ENCODE measurements at places on chromosomes 3 and 15.

DNA sequence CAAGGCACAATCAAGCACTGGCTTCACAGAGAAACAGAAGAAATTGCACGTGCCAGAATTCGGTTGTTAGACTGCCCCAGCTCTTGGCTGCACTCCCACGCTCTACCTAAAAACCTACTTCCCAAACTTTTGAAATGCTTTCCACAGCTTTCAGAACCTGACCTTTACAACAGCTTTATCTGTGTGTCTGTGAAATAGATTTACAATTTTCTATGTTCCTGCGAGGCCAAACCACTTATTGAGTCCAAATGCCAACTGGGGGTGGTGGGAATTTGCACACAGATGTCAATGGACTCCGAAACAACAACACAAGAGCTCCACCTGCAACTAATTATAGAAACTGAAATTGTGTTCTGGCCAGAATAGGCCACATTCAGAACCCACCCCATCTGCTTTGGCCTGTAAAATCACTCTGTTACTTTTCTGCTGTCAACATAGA, 44.6 kb downstream of the ERC2 start:
- no peak for DNase-seq

- peak; percentile 65 for DNase-seq
Observed at GRCh38 chr15:60124460-60125070, 120.5 kb downstream of the FOXB1 start.

GRCh38 chr3:14425581-14426304, 23.3 kb downstream of the SLC6A6 start:
- DNase-seq, result peak; percentile 49

DNA sequence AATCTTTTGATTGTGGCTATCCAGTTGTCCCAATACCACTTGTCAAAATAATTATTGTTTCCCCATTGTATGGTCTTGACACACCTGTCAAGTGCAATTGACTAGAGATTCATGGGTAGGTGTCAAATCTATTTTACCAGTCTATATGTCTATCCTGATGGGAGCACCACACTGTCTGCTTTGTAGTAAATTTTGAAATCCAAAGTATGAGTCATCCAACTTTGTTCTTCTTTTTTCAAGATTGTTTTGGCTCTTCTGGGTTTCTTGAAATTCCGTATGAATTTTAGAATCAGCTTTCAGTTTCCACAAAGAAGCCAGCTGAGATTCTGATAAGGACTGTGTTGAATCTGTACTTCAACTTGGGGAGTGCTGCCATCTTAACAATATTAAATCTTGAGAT, 71.9 kb downstream of the CSNK1G1 start:
- DNase-seq, result no peak

- DNase-seq, result no peak
Observed at GRCh38 chr3:15521573-15521965, at the start of gene COLQ. Gene COLQ, minus strand, starts transcription at chr3:15521706. Its CDS starts 81 bp downstream, at chr3:15521625.

DNA sequence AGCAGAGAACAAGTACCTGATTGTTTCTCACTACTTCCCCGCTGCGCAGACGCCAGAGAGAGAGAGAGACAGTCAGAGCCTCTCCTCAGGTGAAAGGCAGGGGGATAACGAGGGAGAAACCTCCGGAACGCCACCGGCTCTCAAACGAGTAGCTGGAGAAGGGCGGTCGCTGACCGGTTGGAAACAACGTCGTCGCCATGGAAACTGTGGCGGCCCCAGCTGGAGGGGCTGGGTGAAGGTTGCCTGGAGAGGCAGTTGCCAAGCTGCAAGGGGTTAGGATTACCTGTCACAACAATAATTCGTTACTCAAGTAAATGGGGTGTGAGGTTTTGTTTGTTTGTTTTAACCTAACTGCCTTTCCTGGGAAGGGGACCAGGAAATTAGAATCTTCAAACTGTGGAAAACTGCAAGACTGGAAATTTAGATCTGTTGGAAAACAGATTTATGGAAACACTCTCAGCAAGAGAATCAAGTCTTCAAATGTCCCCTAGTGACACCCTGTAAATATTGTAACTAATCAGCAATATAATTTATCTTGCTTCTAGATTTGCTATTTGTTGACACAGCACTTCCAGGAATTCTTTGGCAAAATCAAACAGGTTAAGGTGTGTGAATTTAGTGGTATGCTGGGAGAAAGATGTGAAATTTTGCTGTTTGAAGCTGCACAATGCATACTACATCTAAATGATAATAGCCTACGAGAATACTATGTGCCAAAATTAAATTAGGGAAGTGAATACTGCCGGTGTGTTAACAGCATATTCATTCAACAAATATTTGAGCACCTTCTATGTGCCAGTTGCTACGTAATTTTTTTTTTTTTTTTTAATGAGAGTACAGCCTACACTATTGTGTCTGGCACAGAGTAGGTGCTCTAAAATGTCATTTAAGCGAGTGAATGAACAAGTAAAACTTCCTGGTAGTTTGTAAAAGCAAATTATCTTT, at the start of gene DNAH12:
DNAH12 (minus strand) TSS at position 164 of the 945 bp plus-strand sequence. CDS start 1,474 bp downstream, outside the sequence.
- no peak for DNase-seq

- DNase-seq, result no peak
Observed at GRCh38 chr3:11459186-11459824, 184.4 kb downstream of the VGLL4 start.

GRCh38 chr3:97871801-97872524, 50.2 kb downstream of the CRYBG3 start:
- peak; percentile 61 for DNase-seq
